ENCODE measurements at places on chromosomes 7 and 10. TPM values are rescaled to one million over a fixed set of nuclear protein-coding genes. Genes with fewer than 3 reads are reported as not detected.

FOXP2 gene
- total RNA-seq, result 25.8 TPM

HOXA2 gene
- not detected for total RNA-seq

PRLHR gene
- total RNA-seq, result not detected

TAS2R3 gene
- 5.0 TPM for total RNA-seq

PCGF6 gene
- 13.7 TPM for total RNA-seq

ERVW-1 gene
- total RNA-seq, result not detected

HTR7 gene
- total RNA-seq, result 0.41 TPM

IL6 gene
- total RNA-seq, result not detected

CLDN15 gene
- 5.0 TPM for total RNA-seq

PPP1R3C gene
- total RNA-seq, result 540 TPM

CARD11 gene
- total RNA-seq, result 1.4 TPM

FLNC gene
- total RNA-seq, result 1,540 TPM

AKR1C3 gene
- total RNA-seq, result 4.0 TPM

STK32C gene
- 7.8 TPM for total RNA-seq

CALML3 gene
- total RNA-seq, result 9.4 TPM

EGR2 gene
- total RNA-seq, result 1.6 TPM

HECW1 gene
- total RNA-seq, result 0.51 TPM

C7orf57 gene
- not detected for total RNA-seq

HYAL4 gene
- total RNA-seq, result not detected

FAM237B gene
- total RNA-seq, result not detected

LFNG gene
- total RNA-seq, result 26.0 TPM

EN2 gene
- not detected for total RNA-seq

SBDS gene
- 165 TPM for total RNA-seq

CFAP69 gene
- 8.0 TPM for total RNA-seq

KCND2 gene
- 1.3 TPM for total RNA-seq

CTTNBP2 gene
- total RNA-seq, result 13.1 TPM

ACTR3C gene
- 12.1 TPM for total RNA-seq

NEUROD6 gene
- total RNA-seq, result 0.21 TPM

PAX4 gene
- not detected for total RNA-seq

ATRNL1 gene
- 11.7 TPM for total RNA-seq

DEPP1 gene
- total RNA-seq, result 44.6 TPM

MRC1 gene
- 8.7 TPM for total RNA-seq

CAPZA2 gene
- total RNA-seq, result 324 TPM

SP4 gene
- 13.4 TPM for total RNA-seq

LRRD1 gene
- total RNA-seq, result 0.21 TPM

ASB13 gene
- total RNA-seq, result 11.2 TPM

PHYHIPL gene
- total RNA-seq, result 0.31 TPM

CABCOCO1 gene
- 0.92 TPM for total RNA-seq

ANKRD30A gene
- not detected for total RNA-seq

OPALIN gene
- total RNA-seq, result not detected

ARHGAP22 gene
- 2.1 TPM for total RNA-seq

OGDHL gene
- 1.4 TPM for total RNA-seq

UNC5B gene
- 7.1 TPM for total RNA-seq

PYROXD2 gene
- total RNA-seq, result 4.5 TPM

WASHC2A gene
- 52.6 TPM for total RNA-seq

FAM204A gene
- total RNA-seq, result 47.3 TPM

All from tongue (tissue), 3 donors.